Gastroesophageal sphincter (tissue), 4 donors: ENCODE measurements at places on chromosomes 16 and 17. TPM values are rescaled to one million over a fixed set of nuclear protein-coding genes. Genes with fewer than 3 reads are reported as not detected.

SMCR8 gene
- total RNA-seq = 14.0 TPM

DNA sequence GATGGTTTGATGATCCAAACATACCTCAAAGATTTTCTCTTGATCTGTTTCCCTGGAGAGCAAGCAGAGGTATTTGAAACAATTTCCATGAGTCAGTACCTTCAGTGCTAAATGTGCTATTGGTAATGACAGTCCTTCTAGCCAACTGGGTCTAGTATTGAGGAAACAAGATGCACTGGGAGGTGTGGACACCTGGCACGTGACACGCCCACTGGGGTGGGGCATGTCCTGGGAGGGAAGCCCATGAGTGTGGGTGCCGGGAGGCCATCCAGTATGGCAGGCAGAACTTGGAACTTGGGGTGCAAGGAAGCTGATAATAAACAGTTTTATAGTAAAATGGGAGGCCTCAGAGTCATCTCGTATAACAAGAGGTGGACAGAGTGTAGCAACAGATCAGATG lies 17.9 kb upstream of the AKAP1 start:
- ATAC-seq = no peak

- no peak for ATAC-seq
These were observed 2.6 kb upstream of the N4BP1 start for GRCh38 chr16:48612611-48613010.

DNA sequence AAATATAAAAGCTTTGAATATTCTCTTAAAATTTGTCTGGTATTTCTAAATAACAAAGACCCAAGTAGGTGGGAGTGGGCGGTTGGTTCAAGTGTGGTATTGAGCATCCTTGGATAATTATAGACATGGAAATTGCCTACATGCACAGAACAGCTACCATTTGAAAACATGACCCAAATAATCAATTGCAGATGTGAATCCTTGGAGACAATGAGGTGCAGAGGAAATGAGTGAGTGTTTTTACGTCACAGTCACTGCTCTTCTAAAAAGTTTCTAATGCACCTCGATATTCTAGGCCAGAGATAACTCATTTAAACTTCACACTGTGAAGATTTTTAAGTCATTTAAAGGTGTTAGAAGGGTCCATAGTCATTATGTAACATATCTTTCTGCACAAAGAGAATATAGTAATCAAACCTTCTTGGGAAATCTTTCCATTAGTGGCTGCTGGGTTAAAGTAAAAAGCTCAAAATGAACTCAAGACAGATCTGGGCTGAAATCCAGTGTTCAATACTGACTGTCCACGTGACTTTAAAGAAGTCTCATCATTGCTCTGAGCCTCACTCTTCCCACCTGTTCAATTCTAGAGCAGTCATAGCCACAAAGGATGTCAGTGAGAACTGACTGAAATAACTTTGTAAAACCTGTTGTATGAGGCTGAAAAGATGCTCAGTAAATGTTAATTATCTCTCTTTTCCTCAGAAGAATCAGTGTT lies 144.5 kb downstream of the CDH11 start:
- no peak for ATAC-seq

DNA sequence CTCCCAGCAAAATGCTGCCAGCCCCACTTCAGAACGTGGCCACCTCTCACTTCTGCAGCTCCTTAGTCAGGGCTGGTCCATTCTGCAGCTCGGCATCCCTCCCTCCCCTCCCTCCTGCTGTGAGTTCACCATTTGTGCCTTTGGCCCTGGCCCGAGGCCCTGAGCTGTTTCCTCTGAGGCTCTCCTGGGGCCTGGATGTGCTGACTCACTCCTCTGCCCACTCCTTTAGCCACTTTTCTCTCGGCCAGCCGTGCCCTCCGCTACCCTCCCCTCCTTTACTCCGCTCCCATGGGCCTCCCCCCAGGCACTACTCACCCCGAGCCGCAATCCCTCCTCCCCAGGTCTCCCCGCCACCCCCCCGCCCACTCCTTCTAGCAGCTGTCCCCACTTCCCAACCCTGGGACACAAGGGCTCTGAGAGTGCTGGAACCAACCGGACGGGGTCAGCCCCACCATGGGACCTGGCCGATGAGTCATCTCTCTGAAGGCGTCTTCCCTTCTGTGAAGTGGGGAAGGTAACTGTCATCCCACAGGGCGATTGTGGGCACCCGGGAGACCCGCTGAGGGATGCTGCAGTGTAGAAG lies 11.5 kb downstream of the KCNG4 start:
- ATAC-seq = peak; percentile 89

DNA sequence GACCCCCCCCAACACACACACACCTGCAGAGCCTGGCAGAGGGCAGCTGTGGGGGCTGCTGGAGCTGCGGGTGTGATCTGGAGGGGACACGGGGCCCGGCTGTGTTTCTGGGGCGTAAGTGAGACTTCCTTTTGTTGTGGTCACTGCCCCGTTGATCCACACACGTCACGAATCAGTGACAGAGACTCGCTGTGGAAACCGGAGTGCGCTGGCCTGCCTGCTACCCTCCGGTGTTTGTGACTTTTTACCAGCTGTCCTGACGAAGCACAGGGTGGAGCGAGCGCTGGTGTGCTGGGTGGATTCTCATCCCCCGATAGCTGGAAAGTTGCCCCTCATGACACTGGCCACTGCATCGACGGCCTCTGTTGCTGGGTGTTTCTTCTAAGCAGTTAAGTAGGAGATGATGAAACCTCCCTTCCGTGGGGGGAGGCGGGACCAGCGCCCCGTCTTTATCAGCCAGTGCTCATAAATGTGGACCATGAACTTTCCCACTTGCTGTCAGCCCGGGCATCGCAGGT lies 2.3 kb downstream of the METRNL start:
- peak; percentile 22 for ATAC-seq
